ENCODE measurements at places on chromosomes 4 and X.

DNA sequence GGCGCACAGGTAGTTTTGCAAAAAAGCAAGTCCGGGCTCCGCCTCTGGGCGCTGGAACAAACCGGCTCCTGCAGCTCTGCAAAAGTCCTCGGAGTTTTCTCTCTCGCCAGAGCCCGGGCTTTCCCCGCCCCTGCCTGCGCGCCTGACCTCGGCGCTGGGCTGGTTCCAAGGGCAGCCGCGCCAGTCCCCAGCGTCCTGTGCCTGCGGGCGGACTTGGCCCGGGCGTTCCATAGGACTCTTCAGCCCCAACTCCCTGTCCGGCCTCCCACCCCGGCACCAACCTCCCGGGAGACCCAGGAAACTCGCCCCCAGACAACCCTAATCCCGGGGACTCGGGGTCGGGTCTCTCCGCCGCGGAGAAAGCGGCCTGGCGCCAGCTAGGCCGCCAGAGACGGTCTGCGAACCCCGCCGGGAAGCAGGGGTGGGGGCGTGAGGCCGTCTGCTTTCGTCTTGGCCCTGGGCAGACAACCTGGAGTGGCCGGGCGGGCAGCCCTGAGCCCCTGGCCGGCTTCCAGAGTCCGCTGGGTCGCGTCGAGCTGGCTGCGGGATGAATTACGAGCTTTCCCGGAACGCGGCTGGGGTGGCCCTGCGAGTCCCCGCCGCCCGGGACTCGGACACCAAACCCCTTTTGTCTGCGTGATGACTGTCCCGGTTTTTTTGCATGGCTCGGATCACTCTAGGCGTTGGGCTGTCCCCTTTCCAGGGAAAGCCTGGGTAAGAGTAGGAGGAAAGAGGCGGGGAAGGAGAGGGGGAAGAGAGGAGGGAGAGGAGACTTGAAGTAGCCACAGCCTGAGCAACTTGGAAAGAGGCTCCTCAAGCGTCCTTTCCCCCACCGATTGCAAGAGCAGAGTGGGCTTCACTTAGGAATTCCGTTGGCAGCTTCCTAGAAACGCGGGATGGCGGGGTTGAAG lies 916 bp downstream of the MXRA5 start:
- no peak for DNase-seq

DNA sequence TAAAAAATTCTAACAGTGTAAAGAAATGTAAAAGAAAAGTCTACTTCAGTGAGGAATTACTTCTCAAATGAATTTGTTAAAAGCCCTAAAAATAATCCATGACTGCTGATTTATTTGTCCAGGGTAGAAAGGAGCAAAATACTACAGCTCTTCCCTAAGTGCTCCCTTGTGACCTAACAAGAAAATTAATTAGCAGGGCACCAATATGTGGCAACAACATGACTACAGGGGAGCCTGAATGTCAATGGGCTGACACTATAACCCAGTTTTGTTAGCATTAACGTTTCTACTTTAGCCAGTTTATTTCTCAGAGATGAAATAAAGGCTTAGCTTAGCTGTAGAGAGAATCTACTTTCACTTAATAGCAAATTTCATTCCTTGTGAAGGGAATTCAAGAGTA lies 918.9 kb upstream of the EPHA5 start:
- DNase-seq, result no peak

- DNase-seq, result no peak
Observed at GRCh38 chr4:108813261-108813660, 50.4 kb upstream of the ETNPPL start.

- no peak for DNase-seq
Observed at GRCh38 chr4:129839687-129840086, 743.7 kb downstream of the C4orf33 start.

GRCh38 chr4:71524756-71525155 lies 185.9 kb downstream of the SLC4A4 start:
- no peak for DNase-seq

DNA sequence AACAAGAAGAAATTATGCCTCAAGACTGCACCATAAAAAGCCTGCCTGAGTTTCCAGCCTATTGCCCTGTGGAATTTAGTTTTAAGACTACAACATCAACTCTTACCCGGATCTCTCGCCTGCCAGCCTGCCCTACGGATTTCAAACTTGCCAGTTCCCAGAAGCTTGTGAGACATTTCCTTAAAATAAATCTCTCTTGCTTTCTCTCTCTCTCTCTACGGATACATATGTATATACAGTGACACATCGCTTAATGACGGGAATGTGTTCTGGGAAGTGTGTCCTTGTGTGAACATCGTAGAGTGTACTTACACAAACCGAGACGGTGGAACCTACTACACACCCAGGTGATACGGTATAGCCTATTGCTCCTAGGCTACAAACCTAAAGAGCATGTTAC lies 79.5 kb downstream of the CLNK start:
- DNase-seq, result no peak

DNA sequence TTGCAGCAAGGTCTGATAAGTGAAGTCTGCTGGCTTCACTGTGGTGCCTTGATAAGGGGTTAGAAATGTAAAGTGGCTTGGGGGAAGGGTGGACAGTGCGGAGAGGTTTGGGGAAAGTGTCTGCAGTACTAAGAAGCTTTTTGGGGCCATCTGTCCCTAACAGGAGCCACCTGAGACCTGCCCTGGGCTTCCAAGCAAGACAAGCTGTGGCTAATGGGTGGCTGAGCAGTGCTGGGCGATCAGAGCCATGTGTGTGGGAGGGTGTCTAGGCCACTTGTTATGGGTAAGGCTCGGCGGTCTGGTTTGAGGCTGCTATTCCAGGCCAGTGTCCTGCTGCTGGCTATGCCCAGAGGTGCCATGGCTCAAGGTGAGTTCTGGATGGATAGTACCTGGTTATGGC lies 185.4 kb upstream of the MTMR8 start:
- DNase-seq, result no peak

- no peak for DNase-seq
Observed at GRCh38 chr4:74202062-74202586, 44.2 kb downstream of the MTHFD2L start.

- DNase-seq, result no peak
Observed at GRCh38 chr4:73917081-73917501, 47.9 kb downstream of the CXCL1 start.

GRCh38 chr4:25211721-25212120 lies 22.1 kb upstream of the PI4K2B start:
- no peak for DNase-seq

GRCh38 chr4:38058151-38058550 lies 98.0 kb downstream of the PTTG2 start:
- no peak for DNase-seq

- DNase-seq, result peak; percentile 96
Observed at GRCh38 chr4:173264684-173265185, 69.4 kb downstream of the HMGB2 start.

DNA sequence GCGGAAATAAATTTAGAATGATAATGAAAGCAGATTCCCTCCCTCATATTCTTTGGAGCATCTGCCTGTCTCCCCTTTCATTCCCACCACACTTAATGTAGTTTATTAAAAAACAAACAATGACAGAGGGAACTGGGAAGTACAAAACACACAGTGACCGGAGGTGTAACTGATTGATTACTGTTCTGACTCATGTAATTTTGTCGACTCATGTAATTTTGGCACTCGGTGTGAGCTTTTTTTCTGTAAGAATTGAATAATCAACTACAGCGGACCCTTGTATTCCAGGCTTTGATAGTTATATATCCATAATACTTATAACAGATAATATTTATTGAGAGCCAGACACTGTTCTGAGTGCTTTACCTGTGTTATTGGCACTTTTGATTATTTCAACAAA lies 110.4 kb downstream of the PALLD start:
- no peak for DNase-seq
